Skeletal muscle cell (primary cell): ENCODE measurements at places on chromosomes 1 and 21.

GRCh38 chr1:10878469-10878868 lies 82.0 kb upstream of the CASZ1 start:
- no peak for DNase-seq

DNA sequence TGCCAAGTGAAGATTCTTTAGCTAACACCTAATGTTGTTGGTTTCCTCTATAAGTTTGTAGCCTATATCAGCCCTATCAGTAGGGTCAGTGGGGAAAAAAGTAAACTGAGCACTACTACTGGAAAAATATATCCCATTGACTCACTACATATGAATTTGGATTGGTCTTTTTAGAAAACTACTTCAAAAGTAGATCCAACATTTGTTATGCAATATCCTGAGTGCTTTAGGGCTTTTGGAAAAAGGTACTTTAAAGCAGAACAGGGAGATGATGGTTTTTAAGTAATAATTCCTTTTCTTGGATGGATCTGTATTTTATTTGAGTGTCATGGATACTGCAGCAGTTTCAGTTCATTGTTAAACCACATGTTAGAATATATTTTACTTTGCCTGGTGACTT lies 7.1 kb downstream of the C1orf21 start:
- no peak for DNase-seq

DNA sequence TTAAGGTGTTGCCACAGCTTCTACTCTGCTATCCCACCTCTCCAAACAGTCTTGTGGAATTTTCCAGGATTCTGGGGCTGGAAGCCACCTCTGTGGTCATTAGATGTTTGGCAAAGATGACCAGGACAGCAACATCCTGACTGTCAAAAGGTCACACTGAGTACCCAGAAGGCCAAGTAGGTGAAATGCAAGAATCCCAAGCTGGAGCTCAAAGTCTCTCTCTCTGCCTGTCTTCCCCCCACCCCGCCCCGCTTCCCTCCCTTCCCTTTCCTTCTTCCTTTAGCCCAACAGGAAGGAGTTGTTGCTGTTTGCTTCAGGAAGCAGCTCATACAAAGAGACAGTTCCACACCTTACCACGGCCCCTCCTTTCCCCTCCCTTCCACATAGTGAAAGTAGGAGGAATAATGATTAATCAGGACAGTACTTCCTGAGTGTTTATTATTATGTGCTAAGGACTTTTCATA lies 75.6 kb upstream of the SLC2A1 start:
- DNase-seq, result no peak

- DNase-seq, result no peak
These were observed at the start of gene VCAM1 for GRCh38 chr1:100719490-100719889. Gene VCAM1, plus strand, starts transcription at chr1:100719742. Its CDS starts 119 bp downstream, at chr1:100719861.

- no peak for DNase-seq
These were observed 161.8 kb upstream of the IRF2BP2 start for GRCh38 chr1:234771642-234772344.

DNA sequence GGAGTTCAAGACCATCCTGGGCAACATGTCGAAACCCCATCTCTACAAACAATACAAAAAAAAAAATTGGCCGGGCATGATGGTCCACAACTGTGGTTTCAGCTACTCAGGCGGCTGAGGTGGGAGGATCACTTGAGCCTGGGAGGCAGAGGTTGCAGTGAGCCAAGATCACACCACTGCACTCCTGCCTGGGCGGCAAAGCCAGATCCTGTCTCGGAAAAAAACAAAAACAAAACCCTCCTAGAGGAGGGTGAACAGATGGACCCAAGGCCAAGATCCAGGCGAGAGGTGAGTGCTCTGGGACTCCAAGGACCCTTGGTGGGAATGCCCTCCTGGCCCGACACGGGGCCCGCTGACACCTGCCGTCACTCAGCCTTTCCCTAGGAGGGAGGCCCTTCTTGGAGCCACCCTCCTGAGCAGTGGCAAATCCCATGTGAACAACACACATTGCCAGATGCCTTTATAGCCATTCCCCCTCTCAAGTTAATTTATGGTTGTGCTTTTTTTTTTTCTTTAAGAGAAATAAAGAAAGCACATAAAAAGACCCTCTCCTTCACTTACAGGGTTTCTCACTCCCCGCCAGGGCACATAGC lies 380 bp downstream of the TFF2 start:
- DNase-seq, result no peak

DNA sequence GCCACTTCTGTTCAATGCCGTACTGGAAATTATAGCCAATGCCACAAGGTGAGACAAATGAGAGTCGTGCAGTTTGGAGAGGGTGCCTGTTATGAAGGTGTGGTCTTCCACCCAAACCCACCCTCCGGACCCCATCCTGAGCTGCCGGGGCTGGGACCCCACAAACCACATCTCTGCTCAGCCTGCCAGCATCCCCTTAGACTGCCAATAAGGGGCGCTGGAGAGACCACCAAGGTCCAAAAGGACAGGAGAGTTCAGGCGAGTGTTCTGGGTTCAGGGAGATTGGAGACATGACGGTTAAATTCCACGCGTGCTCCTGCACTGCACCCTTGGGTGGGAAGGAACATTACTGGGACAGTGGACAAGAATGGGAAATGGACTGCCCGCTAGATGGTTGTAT lies 48.7 kb upstream of the COL18A1 start:
- DNase-seq, result no peak

DNA sequence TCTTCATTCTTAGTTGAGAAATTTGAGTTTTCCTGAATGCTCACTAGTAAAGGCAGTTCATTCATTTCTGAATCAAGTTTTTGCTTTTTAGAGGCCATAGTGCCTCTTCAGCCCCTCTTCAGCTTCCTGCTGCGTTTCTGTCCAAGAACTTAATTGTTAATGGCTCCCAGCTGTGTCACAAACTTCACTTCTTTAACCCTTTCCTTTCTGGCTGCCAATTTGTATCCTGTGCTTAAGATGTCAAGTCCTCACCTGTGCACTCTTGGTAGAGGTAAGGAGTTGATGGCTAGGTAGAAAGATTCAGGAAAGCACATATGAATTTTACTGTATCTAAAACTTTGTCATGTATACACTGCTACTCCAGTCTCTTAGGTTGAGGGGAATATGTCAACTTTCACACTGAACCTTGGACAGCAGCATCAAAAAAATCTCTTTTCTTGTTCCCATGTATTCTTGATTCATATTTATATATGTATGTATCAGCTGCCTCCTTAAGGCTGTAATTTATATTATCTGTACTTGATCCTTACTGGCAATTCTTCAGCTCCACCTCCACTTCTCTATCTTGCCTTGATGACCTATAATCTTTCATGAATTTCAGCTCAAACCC lies 612.8 kb downstream of the LMO4 start:
- no peak for DNase-seq

DNA sequence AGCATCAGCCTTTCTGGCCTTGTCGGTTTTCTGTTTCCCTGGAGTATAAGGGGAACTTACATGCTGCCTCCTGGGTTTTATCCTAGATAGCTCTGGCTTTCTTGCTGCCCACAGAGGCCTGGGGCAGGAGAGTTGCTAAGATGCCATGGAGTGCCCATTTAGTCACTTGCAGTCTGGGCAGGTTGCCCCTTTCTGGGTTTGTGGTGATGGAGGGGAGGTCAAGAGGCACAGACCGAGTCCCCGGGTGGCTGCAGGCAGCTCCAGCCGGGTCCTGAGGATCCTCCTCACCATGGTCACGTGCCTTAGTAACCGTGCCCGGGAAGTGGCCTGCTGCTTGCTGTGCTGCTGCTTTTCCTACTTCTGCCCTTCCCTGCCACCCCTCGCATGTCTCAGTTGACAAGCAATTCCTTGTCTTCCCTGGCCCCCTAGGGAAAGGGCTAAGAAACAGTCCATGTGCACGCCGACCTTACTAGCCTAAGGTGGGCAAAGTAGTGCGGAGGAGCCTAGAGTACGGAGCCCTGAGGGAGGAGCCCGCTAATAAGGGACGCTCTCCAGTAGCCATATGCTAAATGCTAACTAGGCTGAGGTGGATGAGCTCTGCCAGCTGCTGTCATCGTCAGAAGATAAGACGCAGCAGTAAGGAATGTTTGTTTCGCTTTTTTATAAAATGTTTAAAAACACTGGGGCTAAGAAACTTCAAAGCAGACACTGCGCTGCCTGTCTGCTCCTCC lies 34.8 kb downstream of the CLCA1 start:
- DNase-seq, result no peak

DNA sequence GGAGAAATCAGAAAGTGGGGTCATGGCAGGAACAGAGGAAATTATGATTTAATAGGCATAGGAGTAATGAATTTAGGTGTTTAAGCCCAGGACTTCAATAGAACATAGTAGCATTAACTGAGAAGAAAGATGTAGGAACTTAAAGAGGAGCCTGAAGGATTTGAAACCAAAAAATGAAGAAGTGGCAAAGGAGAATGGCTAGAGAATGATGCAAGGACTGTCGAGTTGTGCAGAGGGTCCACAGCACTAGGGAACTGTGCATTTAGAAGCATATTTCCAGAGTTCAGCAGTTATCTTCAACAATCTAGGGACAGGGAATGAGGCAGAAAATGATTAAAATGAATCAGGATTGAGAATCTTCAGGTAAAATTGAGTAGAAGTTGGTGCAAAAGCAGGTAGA lies 328.1 kb upstream of the LYPLAL1 start:
- no peak for DNase-seq
